ENCODE measurements at places on chromosomes 12 and 14. TPM values are rescaled to one million over a fixed set of nuclear protein-coding genes. Genes with fewer than 3 reads are reported as not detected.

DNA sequence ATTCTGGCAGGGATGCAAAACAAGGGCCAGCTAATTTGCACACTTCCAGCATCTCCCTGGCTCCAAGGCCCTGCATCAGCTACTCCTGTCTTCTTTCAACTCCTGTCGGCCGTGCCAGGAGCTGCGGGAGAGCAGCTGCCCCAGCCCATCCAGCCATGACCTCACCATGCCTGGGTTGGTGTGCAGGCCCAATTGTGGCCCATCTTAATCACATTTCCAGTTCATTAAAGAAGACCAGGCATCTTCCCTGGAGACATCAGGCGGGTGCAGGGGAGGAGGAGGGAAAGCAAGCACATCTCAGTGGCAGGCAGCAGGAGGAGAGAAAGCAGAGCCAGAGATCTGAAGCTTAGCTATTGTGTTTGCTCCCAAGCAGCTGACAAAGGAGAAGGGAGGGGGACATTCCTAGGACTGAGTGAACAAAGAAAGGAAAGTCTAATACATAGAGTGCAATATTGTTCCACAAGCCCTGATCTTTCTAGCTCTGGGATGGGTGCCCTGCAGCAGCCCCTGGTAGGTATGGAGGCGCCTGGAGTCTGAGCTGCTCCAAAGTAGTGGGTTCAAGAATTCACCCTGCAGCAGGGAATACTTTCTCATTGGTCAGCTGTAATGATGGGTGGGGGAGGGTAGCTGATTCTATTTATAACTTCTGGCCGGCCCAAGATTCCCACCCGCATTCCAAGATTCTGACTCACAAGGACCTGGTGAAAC, 40.1 kb downstream of the VWF start:
- peak; percentile 63 for DNase-seq
- peak overlapping the region; percentile 85 for H3K27ac ChIP-seq
- H3K36me3 ChIP-seq: peaks cover 37% of the 10 kb centered on the region

GRCh38 chr14:104263675-104264358, 125.4 kb downstream of the KIF26A start:
- H3K27me3 ChIP-seq: peaks cover 6% of the 10 kb centered on the region
- no peak for DNase-seq
- H3K27ac ChIP-seq: no peak overlapping the region
- no peaks in the 10 kb centered on the region for H3K36me3 ChIP-seq
- H3K4me3 ChIP-seq: no peak overlapping the region

DNA sequence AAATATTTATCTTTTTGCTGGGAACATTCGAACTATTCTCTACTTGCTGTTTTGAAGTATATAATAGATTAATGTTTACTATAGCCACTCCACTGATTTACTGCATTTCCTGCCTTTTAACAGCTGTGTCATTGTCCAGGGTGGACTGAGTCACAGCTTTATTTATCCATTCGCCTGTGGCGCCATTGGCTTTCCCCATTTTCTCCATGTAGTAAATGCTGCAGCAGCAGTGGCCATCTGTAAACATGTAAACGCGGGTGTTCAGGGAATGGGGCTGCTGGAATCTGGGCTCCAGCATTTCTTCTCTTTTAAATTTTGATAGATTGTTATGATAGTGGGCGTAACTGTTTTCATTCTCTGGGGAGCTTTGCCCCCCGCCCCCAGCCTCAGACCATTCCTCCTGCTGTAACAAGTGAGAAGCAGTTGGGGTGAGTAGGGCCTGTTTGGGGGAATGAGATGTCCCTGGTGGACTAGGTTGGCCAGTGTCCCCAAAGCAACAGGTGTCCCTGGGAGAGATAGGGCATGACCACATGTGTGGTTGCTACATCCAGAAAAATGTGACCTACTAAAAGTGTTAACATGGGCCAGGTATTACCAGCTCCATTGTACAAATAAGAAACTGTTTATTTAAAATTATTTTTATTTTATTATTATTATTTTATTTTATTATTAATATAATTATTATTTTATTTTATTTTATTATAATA, 32.9 kb downstream of the RIN3 start:
- no peak overlapping the region for H3K4me3 ChIP-seq
- H3K27ac ChIP-seq: peak overlapping the region; percentile 71
- peak; percentile 60 for DNase-seq

- no peaks in the 10 kb centered on the region for H3K4me1 ChIP-seq
- no peak for DNase-seq
Observed at GRCh38 chr12:131923260-131923659, 5.8 kb upstream of the PUS1 start.

GRCh38 chr12:89943463-89943862, 234.8 kb upstream of the ATP2B1 start:
- no peaks in the 10 kb centered on the region for H3K36me3 ChIP-seq
- peaks cover 17% of the 10 kb centered on the region for H3K4me1 ChIP-seq
- no peaks in the 10 kb centered on the region for H3K27me3 ChIP-seq
- H3K4me3 ChIP-seq: no peak overlapping the region
- no peak overlapping the region for H3K27ac ChIP-seq

DNA sequence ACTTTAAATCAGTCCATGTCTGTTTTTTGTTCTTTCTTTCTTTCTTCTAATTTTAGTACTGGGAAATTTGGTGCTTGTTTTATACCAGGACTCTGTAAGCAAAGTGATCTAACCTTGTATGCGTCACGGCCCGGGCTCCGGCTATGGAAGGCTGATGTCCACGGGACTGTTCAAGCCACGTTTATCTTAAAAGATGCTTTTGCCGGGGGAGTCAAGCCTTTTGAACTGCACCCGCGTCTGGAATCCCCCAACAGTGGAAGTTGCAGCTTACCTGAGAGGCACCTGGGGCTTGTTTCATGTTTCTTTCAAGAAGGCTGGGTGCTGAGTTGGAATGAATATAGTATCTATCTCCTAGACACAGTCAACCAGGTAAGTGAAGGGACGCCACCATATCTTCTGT, 62.2 kb downstream of the TECPR2 start:
- H3K27me3 ChIP-seq: no peaks in the 10 kb centered on the region
- DNase-seq: no peak
- H3K27ac ChIP-seq: no peak overlapping the region
- H3K4me1 ChIP-seq: no peaks in the 10 kb centered on the region
- no peak overlapping the region for H3K4me3 ChIP-seq

DNA sequence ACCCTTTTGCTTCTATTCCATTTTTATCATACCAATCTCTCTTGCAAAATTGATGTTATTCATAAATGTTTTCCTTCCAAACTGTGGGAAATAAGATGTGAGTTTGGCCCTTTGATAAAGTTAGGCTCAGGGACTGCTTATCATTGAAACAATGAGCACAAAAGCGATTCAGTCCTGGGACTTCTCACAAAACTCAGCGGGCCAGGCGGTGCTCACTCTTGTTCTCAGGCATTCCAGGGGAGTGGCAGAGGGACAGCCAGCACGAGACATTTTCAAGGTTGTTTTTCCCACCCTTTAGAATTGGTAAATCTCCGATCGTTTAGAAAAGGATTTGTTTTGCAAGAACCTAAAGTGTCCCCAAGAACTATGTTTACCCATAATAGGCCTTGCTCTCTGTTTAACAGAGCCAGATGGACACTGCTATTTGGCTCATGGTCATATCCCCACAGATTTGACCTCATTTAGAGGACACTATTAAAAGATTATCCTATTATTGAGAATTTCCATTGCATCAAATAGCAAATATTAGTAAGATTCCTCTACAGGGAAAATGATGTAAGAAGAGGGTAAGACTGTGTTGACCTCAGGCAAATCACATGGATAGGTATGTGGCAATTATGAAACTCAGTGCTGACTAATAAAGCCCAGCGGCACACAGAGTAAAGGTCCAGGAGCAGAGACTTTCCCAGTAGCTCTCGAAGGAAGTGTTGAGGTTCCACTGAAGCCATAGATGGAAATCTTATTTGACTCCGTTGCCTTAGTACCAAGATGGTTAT, 102.7 kb upstream of the USP44 start:
- H3K27ac ChIP-seq: no peak overlapping the region
- H3K4me3 ChIP-seq: no peak overlapping the region
- peak; percentile 73 for DNase-seq
- H3K27me3 ChIP-seq: no peaks in the 10 kb centered on the region
- peaks cover 2% of the 10 kb centered on the region for H3K36me3 ChIP-seq

DNA sequence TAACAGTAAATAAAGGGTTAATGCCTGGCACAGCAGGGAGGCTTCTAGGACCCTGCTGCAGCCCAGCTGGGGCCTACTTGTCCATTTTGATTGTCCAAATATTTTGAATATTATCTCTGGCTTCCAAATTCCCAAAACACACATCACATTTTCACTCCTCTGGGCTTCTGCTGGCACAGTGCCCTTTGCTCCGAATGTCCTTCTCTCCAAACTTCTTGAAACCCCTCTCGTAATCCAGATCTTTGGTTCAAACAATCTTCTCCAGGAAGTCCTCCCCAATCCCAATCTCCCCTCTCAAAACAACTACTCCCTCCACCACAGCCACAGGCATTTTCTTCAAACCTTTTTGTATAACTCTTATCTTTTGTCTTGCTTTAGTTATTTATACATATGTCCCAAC, 225.6 kb downstream of the PPM1H start:
- no peak overlapping the region for H3K27ac ChIP-seq
- H3K36me3 ChIP-seq: no peaks in the 10 kb centered on the region
- no peaks in the 10 kb centered on the region for H3K4me1 ChIP-seq
- no peak for DNase-seq
- H3K4me3 ChIP-seq: no peak overlapping the region
- H3K27me3 ChIP-seq: no peaks in the 10 kb centered on the region

GRCh38 chr12:131591136-131591535, 119.8 kb upstream of the SFSWAP start:
- H3K36me3 ChIP-seq: no peaks in the 10 kb centered on the region
- H3K27me3 ChIP-seq: no peaks in the 10 kb centered on the region
- no peak overlapping the region for H3K4me3 ChIP-seq
- no peaks in the 10 kb centered on the region for H3K4me1 ChIP-seq

- H3K4me3 ChIP-seq: no peak overlapping the region
- H3K27me3 ChIP-seq: no peaks in the 10 kb centered on the region
- H3K4me1 ChIP-seq: peaks cover 85% of the 10 kb centered on the region
- DNase-seq: no peak
- H3K36me3 ChIP-seq: peaks cover 13% of the 10 kb centered on the region
Observed at GRCh38 chr12:14950982-14951746, 10.2 kb downstream of the ARHGDIB start.

DNA sequence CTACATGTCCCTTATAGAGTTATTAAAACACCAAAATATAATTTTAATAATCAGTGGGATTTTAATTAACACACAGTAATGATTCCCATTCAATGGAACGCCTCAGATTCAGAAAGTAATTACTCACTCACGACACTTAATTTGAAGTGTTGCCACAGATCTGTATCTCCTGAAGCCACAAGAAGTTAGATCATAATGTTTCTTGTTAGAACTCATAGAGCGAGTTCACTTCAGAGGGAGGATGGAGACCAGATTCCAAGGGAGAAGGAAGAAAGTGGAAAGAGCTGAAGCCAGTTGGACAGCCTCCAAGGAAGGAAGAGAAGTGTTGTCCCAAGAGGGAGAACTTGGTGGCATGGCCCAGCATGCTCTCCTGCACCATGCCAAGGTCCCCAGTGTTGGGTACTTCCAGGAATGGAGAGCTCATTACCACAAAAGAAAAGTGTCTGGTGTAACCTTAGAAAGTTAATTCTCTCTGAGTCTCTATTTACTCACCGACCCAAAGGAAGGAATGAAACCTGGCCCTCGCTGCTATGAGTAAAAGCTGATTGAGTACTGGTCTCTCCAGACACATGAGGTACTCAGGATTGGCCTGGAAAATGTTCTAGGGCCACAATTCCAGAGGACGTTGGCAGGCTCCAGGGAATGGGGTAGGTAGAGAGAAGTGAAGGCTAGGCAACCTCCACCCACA, 305.4 kb downstream of the BCL11B start:
- no peak overlapping the region for H3K27ac ChIP-seq
- DNase-seq: no peak
- no peaks in the 10 kb centered on the region for H3K27me3 ChIP-seq
- no peak overlapping the region for H3K4me3 ChIP-seq
- no peaks in the 10 kb centered on the region for H3K4me1 ChIP-seq
- no peaks in the 10 kb centered on the region for H3K36me3 ChIP-seq

GRCh38 chr12:106736051-106736957, 38.2 kb upstream of the RIC8B start:
- H3K27me3 ChIP-seq: peaks cover 6% of the 10 kb centered on the region
- H3K27ac ChIP-seq: no peak overlapping the region
- no peaks in the 10 kb centered on the region for H3K36me3 ChIP-seq
- DNase-seq: no peak
- no peak overlapping the region for H3K4me3 ChIP-seq
- H3K4me1 ChIP-seq: peaks cover 5% of the 10 kb centered on the region

DNA sequence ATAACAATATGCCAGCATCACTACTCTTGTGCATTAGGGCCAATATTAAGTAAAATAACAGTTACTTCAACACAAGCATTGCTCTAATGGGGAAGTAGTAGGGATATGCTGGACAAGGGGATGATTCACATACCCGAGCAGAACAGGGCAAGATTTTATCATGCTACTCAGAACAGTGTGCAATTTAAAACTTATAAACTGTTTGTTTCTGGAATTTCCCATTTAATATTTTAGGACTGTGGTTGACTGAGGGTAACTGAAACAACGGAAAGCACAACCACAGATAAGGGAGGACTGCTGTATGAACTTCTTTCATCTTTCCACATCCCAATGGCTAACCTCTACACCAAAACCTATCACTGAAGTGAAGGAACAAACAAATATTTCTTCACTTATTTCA, 36.8 kb downstream of the SARNP start:
- peaks cover 29% of the 10 kb centered on the region for H3K36me3 ChIP-seq
- no peak overlapping the region for H3K27ac ChIP-seq
- H3K4me1 ChIP-seq: no peaks in the 10 kb centered on the region
- DNase-seq: no peak
- no peaks in the 10 kb centered on the region for H3K27me3 ChIP-seq

- no peaks in the 10 kb centered on the region for H3K27me3 ChIP-seq
- H3K4me3 ChIP-seq: no peak overlapping the region
- H3K36me3 ChIP-seq: no peaks in the 10 kb centered on the region
- DNase-seq: no peak
- no peaks in the 10 kb centered on the region for H3K4me1 ChIP-seq
Observed at GRCh38 chr12:15837141-15837790, 44.9 kb upstream of the STRAP start.

The SERPINA10 gene
- total RNA-seq: not detected

The PRKD1 gene
- total RNA-seq: 10.3 TPM

The TBX5 gene
- total RNA-seq: not detected

The BCL2L14 gene
- not detected for total RNA-seq

The CLEC4A gene
- total RNA-seq: 0.86 TPM

The KLHDC1 gene
- total RNA-seq: 1.6 TPM

The PRB2 gene
- not detected for total RNA-seq

The PLA2G1B gene
- not detected for total RNA-seq

The NAV3 gene
- 37.8 TPM for total RNA-seq

Data from endothelial cell of umbilical vein (primary cell).